ENCODE measurements at places on chromosomes 16 and 17. TPM values are rescaled to one million over a fixed set of nuclear protein-coding genes. Genes with fewer than 3 reads are reported as not detected.
A peak's percentile ranks its signal among the peaks of the same experiment; 100 is the strongest.

DNA sequence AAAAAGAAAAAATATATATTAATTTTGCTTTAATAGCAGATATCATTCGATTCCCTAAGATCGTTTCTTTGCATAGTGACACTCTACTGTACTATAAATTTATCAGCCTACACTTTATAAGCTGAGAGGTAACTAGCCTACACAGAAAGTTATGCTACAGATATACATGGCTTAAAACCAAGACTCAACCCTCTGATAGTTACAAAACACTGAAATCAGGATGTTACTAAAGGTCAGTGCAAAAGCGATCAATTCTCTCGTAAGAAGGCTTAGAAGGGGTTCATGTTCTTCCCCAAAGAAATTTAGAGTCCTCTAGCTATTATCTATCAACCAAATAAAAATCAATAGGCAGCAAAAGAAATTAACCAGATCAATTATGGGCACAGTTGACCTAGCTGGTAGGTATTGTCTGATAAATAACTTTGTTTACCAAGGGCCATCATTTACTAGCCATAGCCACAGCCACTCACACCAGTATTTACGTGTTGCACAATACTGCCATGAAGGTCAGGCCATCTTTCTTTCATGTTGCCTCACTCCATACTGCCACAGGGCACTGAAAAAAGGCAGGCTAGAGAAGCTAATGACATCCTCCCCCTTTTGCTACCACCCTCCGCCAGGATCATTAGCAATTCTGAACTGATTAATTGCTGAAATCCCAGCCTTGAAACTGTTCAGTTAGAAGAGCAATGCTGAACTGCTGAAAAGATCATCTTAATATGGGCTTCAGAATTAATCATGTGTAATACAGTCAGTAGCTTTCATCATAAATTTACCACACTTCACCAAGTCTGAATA is 43.7 kb downstream of the RND2 start:
- no peak overlapping the region for H3K4me3 ChIP-seq
- no peaks in the 10 kb centered on the region for H3K36me3 ChIP-seq
- no peaks in the 10 kb centered on the region for H3K27me3 ChIP-seq
- H3K4me1 ChIP-seq: no peaks in the 10 kb centered on the region
- DNase-seq: peak; percentile 9
- H3K27ac ChIP-seq: no peak overlapping the region

DNA sequence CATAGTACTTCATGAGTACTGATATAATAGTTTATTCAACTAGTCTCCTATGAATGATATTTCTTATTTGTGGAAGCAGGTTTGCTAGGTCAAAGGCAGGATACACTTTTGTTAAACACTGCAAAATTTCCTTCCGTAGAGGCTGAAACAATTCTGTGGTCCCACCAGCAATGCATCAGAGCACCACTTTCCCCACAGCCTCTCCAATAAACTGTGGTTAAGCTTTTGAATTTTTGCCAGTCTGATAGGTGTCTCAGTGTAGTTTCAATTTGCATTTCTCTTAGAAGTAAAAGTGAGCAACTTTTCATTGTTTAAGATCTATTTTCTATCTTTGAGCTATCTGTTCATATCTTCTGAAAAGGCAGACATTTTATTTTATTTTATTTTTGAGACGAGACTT is 36.4 kb upstream of the CORO6 start:
- H3K27ac ChIP-seq: no peak overlapping the region
- no peaks in the 10 kb centered on the region for H3K4me1 ChIP-seq
- H3K36me3 ChIP-seq: no peaks in the 10 kb centered on the region
- no peak overlapping the region for H3K4me3 ChIP-seq
- DNase-seq: no peak

KRTAP4-9 gene
- polyA plus RNA-seq: not detected

NACA2 gene
- not detected for polyA plus RNA-seq

KCNJ18 gene
- polyA plus RNA-seq: not detected

DNA sequence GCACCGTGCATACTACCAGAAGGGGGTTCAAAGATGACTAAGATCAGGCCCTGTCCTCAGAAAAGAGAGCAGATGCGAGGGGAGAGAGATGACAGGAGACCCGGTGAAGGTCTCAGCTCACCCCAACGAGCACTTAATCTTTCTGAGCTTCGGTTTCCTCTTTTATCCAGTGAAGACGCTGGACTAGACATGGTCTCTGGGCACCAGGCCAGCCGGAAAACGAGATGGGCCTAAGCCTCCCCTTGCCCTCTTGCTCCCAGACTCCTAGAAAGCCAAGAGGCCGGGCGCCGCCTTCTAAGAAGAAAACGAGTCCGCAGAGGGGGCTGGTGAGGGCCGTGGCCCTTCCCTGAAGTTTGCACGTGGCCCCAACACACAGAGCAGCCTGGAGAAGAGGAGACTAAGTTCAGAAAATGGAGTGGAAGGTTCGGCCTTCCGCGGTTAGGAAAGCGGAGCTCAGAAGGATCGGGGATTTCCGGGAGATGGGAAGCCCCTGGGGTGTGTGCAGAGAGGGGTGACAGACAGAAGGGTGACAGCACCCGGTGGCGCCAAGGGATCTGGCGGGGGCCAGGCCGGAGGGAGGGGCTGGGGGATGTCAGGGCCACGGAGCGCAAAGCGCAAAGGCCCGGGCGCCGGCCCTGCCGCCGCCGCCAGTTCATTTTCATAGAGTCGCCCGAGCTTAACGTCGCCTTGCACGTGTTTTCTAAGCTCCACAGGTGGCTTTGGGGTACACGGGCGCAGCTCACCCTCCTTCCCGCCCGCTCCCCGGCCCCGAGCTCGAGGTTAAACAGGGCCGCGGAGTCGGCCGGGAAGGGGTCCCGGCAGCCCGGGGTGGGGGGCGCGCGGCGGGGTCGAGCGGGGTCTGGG is 42.1 kb upstream of the BHLHA9 start:
- no peak overlapping the region for H3K27ac ChIP-seq
- H3K27me3 ChIP-seq: peaks cover 49% of the 10 kb centered on the region
- DNase-seq: peak; percentile 35
- no peaks in the 10 kb centered on the region for H3K36me3 ChIP-seq

DNA sequence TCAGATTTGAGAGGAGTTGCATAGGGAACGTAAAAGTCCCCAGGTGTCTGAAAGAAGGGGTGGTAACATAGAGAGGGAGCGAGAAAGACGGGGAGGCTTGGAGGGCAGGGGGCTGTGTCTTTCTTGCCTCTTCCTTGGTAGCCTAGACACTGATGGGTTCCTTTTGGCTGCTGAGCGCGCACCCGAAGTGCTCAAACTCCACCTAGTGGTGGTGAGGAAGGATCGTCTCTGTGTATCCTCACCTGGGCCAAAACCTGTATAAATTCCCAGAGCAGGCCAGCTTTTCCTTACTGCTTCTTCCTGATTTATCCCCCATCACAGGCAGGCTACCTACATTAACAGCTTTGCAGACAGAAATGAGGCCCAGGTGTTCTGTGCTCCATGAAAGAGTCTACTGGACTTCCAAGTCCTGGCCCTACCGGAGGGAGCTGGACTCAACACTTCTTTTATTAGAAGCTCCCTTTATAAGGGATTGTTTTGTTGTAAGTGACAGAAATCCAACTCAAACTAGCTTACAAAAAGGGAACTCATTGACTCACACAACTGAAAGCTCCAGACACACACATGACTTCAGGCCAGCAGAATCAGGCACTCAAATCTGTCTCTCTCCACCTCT is 5.5 kb upstream of the SLC25A35 start:
- DNase-seq: peak; percentile 82
- no peaks in the 10 kb centered on the region for H3K36me3 ChIP-seq
- no peak overlapping the region for H3K27ac ChIP-seq
- no peaks in the 10 kb centered on the region for H3K27me3 ChIP-seq

SYNGR3 gene
- polyA plus RNA-seq: 2.5 TPM

GPR142 gene
- not detected for polyA plus RNA-seq

All from hepatocyte (in vitro differentiated cells).